ENCODE measurements at places on chromosomes 3 and 15.

DNA sequence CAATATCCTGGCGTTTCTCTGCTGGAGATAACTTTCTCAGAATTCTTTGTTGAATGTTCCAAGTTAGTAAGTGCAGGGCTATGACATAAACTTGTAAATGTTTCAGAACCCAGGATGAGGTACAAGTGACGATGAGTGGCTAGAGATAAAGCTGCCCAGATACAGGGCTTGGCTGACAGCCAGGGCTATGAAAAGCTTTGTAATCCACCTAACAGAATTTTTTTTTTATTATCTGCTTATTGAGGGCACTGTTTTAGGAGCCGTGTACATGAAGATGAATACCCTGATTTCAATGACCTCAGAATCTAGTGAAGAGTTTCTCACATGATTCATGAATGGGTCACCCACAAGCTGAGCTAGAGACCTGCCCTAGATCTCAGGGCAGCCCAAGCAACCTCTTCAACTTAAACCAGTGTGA lies 431.4 kb downstream of the DIPK2A start:
- DNase-seq, result no peak

DNA sequence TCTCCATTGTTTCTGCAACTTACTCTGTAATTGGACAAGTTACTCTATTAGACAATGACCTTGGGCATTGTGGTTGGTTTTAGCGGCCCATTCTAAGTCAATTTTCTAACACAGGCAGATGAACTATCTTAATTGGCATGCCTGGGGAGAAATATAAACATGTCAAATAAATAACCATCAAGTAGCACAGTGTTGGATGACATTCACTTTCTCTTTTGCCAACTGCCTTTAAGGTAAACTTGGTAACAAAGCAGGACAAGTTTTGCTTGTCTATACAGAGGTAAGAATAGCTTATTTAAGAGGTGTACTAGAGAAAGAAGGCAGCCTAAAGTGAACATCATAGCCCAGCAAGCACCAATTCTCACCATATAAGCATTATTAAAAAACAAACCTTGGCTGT lies 599.6 kb downstream of the GBE1 start:
- DNase-seq, result no peak

DNA sequence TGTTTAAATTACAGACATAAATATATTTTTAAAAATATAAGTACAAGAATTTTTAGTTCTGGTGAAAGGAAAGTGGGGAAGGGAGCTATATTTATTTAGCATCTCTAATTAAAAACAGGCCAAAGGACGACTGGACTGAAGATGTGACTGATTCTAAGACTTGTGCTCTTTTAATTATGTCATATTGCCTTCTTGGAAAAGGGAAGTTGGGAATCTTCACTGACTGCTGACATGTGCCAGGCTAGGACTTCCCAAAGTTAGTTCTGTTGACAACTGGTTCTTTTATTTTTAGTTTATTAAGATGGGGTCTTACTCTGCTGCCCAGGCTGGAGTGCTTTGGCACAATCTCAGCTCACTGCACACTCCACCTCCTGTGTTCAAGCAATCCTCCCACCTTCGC lies 13.5 kb downstream of the CNOT10 start:
- DNase-seq, result no peak

GRCh38 chr3:164465172-164465571 lies 613.1 kb downstream of the SI start:
- DNase-seq, result no peak

DNA sequence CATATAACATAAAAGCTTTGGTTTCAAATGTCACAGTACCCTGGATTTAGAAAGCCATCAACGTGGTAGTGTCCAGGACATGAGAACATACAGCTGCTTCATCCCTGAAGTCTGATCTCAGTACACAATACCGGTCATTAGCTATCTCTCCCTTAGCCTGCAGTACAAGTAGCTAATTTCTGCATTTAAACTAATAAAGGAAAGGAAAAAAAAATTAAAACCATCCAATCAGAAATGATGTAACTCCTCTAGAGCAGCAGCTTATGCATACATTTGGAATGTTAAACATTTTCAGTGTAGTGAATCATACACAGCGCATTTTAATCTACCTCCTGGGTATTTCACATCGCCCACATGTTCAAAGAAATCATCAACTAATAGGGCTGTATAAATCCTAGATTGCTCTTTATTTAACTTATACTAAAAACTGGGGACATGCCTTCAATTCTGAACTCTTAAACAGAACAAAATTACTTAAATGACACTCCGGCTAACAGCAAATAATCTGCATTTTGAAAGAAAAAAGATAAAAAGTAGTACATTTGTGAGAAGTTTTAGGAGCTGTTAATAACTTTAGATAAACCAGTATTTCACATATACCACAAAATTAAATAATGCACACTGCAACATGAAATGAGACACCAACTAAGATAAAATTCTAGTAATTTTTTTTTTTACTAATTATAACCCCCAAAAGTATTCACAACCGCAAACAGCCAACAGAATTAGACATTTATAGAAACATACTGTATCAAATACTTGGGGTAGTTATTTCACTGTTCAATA lies 3.7 kb downstream of the IGF2BP2 start:
- no peak for DNase-seq

GRCh38 chr15:60844511-60845174 lies 365.7 kb upstream of the ICE2 start:
- DNase-seq, result no peak

DNA sequence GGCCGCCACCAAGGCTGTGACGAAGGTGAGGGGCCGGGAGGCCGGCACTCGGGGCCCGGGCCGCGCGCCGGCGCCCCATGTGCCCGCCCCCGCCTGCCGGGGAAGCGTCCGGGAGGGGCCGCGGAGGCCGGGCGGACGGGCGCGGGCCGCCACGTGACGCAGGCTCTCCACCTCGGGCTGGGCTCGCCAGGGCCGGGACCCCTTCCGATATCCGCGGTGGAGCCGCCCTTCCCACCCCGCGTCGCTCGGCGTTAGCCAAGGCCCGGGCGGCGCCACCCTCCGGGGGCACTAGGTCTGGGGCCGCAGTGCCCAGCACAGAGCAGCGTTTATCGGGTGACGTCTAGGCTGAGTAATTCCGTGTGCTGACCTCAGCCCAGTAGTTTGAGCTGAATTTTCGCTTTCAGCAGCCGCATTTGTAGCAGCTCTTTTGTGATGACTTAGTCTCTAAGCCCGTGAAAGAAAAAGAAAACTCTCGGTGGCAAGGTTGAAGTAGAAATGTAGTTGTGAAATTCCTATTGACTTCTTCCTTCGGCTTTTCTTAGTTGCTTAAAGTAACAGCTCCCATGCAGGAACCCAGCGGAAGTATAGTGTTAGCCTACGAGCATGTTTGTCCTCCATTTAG lies 885 bp downstream of the CDV3 start:
- DNase-seq, result peak; percentile 78

GRCh38 chr3:139307601-139308555 lies 35.9 kb upstream of the MRPS22 start:
- DNase-seq, result no peak

- no peak for DNase-seq
These were observed 401.2 kb upstream of the CDIN1 start for GRCh38 chr15:36178303-36178633.

DNA sequence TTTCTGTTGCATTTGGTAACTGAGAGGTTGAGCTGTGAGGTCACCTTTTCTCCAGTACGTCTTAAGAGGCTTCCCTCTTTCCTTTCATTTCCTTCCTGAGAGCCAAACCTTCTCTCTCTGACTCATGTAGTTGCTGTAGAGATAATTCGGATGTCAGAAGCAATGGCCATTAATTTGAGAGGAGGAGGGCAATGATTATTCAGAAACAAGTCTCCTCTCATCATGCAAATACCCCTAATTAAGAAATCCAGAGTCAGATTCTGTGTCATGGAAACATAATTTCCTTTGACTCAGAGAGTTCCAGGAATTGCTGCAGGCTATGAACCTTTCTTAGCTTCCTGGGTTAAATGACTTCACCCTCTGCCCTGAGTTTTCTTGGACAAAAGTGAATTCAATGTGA lies 59.0 kb upstream of the GSK3B start:
- DNase-seq, result no peak

- no peak for DNase-seq
These were observed 22.4 kb downstream of the PLA2G4F start for GRCh38 chr15:42133886-42134502.

GRCh38 chr3:31288641-31289100 lies 244.1 kb upstream of the STT3B start:
- no peak for DNase-seq

GRCh38 chr15:63348392-63348791 lies 33.3 kb downstream of the CA12 start:
- DNase-seq, result peak; percentile 91

GRCh38 chr3:36633060-36633459 lies 131.3 kb downstream of the DCLK3 start:
- no peak for DNase-seq

DNA sequence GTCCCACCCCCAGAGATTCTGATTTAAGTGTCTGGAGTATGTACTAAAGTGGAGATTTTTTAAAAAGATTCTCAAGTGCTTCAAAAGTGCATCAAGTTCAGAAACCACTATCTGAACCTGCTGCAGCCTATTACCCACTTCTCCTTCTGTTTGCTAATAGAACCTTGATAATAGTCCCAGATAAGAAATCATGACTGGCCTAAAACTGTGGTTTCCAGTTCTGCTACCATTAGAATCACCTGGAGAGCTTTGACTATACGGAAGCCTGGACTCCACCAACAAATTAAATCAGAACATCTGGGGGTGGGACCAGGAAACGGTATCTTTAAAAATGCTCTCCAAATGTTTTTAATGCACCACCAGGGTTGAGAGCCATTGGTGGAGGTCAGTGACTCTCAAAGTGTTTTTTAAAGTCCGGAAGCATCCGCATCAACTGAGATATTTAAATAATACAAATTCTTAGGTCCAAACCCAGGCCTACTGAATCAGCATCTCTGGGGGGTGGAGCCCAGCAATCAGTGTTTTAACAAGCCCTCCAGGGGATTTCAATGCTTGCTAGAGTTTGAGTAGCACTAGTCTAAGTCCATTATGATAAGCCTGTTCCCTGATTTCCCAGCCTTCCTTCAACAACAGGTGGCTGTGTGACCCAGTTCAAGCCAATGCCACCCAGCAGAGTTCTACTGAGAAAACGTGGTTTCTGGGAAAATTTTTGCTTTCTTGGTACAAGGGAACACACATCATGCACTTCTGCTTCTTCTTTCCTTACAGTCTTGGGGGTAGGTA lies 45.4 kb upstream of the TIPARP start:
- DNase-seq, result peak; percentile 44

DNA sequence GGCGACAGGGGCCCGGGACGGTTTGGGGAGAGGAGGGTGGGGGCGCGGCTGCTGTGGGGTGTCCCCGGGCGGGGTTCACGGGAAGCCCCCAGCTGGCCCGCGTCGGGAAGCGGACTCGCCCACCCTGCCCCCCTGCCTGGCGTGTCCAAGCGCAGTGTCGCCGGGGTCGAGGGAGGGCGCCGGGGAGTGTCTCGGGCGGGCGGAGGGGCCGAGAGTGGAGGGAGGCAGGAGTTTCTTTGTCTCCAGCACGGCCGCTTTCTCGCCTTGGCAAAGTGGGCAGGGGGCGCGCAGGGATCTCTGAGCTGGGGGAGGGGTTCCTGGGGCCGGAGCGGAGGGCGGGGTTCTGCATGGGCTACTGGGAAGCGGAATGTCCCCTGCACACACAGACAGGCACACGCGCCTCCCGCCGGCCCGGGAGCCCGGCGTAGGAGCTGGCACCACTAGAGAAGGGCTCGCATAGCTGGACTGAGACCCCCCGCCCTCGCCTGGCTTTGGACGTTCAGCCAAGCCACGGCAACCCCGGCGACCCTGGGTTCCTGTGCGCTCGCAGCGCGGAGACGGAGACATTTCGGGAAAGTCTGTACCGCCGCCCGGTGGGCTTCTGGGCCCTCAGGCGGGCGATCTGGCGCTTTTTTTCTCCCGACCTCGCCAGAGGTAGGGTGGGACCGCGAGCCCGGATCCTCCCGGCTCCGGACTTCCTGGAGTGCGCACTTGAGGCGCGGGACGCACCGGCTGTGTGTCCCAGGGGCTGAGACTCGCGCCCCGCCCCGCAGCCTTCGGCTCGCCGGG lies 822 bp downstream of the ST8SIA2 start:
- no peak for DNase-seq

DNA sequence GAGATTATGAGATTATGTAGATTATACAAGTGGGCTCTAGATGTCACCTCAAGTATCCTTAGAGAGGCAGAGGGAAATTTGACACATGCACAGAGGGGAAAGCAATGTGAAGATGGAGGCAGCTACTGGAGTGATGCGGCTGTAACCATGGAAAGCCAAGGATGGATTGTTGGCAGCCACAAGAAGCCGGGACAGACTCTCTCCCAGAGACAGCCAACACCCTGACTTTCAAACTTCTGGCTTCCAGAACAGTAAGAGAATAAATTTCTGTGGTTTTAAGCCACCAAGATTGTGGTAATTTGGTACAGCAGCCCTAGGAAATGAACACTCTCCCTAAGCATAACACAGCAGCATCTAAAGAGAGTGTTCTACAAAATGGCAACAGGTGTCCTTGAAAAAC lies 34.4 kb upstream of the PRICKLE2 start:
- DNase-seq, result no peak

DNA sequence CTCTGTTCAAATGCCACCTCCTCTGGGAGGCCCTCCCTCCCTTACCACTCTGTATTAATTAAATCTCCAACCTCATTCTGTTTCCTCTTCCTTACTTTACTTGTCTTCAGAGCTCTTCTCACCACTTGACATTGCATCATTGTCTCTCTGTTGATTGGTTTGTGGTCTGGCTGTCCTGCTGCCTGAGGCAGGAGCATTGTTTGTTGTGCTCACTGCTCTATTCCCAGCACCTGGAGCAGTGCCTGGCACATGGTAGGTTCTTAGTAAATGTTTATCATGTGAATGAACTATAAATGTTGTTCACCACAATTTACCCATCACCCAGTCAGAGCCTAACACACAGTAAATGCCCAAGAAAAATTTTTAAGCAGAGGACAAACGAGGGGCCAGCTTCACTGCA lies 6.7 kb upstream of the BFSP2 start:
- no peak for DNase-seq

- no peak for DNase-seq
These were observed 60.8 kb upstream of the RNU6-1 start for GRCh38 chr15:67900621-67901147.

DNA sequence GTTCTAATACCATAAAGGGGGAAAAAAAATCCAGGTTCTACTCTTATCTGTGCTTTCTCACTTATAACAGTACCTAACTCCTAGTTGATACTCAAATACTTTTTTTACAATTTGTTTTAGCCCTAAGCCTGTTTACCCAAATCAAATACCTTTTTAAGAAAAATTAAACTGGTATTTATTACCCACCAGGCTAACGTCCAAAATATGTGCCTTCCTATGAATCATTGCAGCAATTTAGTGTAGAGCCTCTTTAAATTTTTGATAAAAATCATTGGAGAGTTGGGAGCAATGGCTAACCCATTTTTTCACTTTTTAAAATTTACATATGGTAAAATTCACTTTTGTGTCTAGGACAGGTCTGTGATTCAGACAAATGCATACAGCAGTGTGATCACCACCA lies 27.9 kb downstream of the FILIP1L start:
- no peak for DNase-seq

DNA sequence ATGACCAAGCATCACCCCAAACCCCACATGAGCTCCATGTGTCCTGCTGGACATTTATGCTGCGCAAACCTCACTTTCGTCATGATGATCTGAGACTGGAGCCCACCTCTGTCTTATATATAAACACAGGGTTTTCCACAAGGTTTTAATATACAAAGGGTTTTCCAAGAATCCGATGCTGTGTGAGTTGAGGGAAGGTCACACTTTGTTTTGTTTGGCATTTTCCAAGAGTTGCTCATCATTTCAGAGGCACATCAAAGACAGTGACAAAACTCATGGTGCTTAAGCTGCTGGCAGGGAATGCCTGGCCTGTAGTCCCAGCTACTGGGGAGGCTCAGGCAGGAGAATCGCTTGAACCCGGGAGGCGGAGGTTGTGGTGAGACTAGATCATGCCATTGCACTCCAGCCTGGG lies 20.0 kb downstream of the EFCC1 start:
- DNase-seq, result no peak

GRCh38 chr3:179608931-179609720 lies 4.5 kb downstream of the NDUFB5 start:
- DNase-seq, result no peak
